ENCODE measurements at places on chromosomes 2 and 18.

DNA sequence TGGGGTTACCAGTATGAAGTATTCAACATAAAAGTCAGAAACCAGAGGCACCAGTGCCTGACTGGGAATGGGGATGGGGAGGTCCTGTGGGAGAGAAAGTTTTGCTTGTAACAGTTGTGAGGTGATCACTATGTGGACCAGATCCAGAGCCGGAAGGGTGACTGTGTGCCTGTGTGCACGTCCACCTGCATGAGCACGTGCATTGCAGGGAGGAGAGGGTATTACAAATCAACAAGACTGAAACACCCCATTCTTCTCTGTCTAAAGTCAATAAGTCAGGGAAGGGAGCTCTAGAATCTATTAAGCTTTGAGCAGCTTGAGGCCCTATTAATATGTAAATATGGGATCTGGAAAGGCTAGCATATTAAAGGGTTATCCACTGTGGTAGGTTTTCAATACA lies 241.0 kb upstream of the ACVR2A start:
- H3K36me3 ChIP-seq = no peaks in the 10 kb centered on the region
- no peak for DNase-seq
- no peaks in the 10 kb centered on the region for H3K27me3 ChIP-seq
- no peak overlapping the region for H3K27ac ChIP-seq
- no peak overlapping the region for H3K4me3 ChIP-seq

- H3K27ac ChIP-seq = no peak overlapping the region
- H3K27me3 ChIP-seq = peaks cover 32% of the 10 kb centered on the region
- DNase-seq = no peak
These were observed 225.7 kb downstream of the EPHA4 start for GRCh38 chr2:221346411-221346810.

DNA sequence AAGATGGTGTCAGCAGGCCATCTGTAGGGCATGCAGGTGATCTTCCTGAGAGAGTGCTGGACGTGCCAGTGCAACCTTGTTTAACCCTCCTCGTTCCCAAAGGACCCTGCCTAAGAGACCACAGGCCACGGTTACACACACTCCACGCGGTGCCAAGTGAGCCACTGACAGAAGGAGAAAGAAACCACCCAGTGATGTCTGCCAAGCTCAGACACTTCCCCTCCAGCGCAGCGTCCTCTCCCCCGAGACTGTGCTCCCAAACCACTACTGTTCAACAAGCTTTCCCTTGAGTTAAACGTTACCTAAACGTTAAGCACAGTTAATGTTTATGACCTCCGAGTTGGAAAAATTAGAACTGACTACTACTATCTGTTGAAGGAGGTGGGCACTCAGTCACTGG lies 119.1 kb upstream of the NCK2 start:
- DNase-seq = no peak
- peaks cover 72% of the 10 kb centered on the region for H3K27me3 ChIP-seq
- no peaks in the 10 kb centered on the region for H3K36me3 ChIP-seq
- H3K4me3 ChIP-seq = no peak overlapping the region

GRCh38 chr2:185147361-185147760 lies 549.0 kb downstream of the ZNF804A start:
- DNase-seq = no peak
- H3K36me3 ChIP-seq = peaks cover 2% of the 10 kb centered on the region
- H3K4me1 ChIP-seq = no peaks in the 10 kb centered on the region
- no peaks in the 10 kb centered on the region for H3K27me3 ChIP-seq

- peaks cover 4% of the 10 kb centered on the region for H3K36me3 ChIP-seq
- H3K4me1 ChIP-seq = no peaks in the 10 kb centered on the region
- no peak for DNase-seq
- H3K27me3 ChIP-seq = no peaks in the 10 kb centered on the region
- no peak overlapping the region for H3K4me3 ChIP-seq
- no peak overlapping the region for H3K27ac ChIP-seq
These were observed 53.9 kb upstream of the B3GNT2 start for GRCh38 chr2:62142054-62142453.

- H3K27ac ChIP-seq = no peak overlapping the region
- no peaks in the 10 kb centered on the region for H3K4me1 ChIP-seq
- DNase-seq = no peak
- no peaks in the 10 kb centered on the region for H3K27me3 ChIP-seq
- peaks cover 4% of the 10 kb centered on the region for H3K36me3 ChIP-seq
These were observed 44.8 kb downstream of the FTCDNL1 start for GRCh38 chr2:199806179-199806578.

- H3K27me3 ChIP-seq = peaks cover 25% of the 10 kb centered on the region
- no peak overlapping the region for H3K27ac ChIP-seq
- no peak for DNase-seq
- no peak overlapping the region for H3K4me3 ChIP-seq
These were observed 62.0 kb upstream of the LGALSL start for GRCh38 chr2:64391940-64392339.

DNA sequence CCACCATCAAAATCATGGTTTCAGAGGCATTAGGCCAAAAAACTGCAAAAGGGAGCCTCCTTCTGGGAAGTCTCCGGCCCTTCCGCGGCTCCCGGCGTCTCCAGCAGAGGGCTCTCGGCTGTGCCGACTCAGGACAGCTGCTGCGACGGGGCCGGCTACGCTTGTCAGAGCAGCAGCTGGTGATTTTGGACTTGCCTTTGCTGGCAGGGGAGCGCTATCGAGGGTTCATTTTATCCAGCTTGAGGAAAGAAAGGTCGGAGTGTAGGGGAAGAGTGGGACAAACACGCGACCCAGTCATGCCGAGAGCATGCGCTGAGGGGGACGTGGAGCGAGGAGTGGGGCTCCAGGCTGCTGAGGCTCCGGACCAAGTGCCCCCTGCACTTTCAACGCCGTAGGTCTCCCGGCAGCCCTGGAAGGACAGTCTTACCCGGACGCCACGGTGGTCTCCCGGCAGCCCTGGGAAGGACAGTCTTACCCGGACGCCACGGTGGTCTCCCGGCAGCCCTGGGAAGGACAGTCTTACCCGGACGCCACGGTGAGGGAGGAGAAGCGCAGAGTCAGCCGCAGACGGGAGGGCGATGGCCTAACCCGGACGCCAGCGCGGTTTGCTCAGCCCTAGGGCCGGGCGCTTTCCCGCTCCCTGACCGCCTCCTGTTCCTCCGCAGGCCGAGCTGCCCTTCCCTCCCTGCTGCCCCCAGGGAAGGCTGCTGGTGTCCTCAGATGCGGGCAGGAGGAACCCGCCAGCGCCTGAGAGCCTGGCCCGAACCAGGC lies 21.7 kb downstream of the DDX18 start:
- H3K4me1 ChIP-seq = peaks cover 13% of the 10 kb centered on the region
- no peak for DNase-seq
- peak overlapping the region; percentile 46 for H3K27ac ChIP-seq
- H3K27me3 ChIP-seq = no peaks in the 10 kb centered on the region

- no peak overlapping the region for H3K27ac ChIP-seq
- no peaks in the 10 kb centered on the region for H3K4me1 ChIP-seq
- DNase-seq = no peak
- no peaks in the 10 kb centered on the region for H3K36me3 ChIP-seq
- H3K27me3 ChIP-seq = peaks cover 15% of the 10 kb centered on the region
- H3K4me3 ChIP-seq = no peak overlapping the region
These were observed 1.2 kb downstream of the CDH20 start for GRCh38 chr18:61334491-61334850.

- peaks cover 8% of the 10 kb centered on the region for H3K36me3 ChIP-seq
- no peaks in the 10 kb centered on the region for H3K27me3 ChIP-seq
- peaks cover 53% of the 10 kb centered on the region for H3K4me1 ChIP-seq
- DNase-seq = no peak
- H3K4me3 ChIP-seq = no peak overlapping the region
These were observed 3.1 kb downstream of the FECH start for GRCh38 chr18:57583297-57583835.

- H3K27me3 ChIP-seq = no peaks in the 10 kb centered on the region
- H3K36me3 ChIP-seq = no peaks in the 10 kb centered on the region
- no peak for DNase-seq
- no peaks in the 10 kb centered on the region for H3K4me1 ChIP-seq
- no peak overlapping the region for H3K4me3 ChIP-seq
These were observed 278.2 kb upstream of the EPAS1 start for GRCh38 chr2:46018773-46019591.

- H3K27me3 ChIP-seq = no peaks in the 10 kb centered on the region
- no peak overlapping the region for H3K4me3 ChIP-seq
- H3K4me1 ChIP-seq = peaks cover 5% of the 10 kb centered on the region
- H3K27ac ChIP-seq = no peak overlapping the region
- DNase-seq = no peak
These were observed 443.7 kb upstream of the CWC22 start for GRCh38 chr2:180450841-180451240.

- H3K4me3 ChIP-seq = peak overlapping the region; percentile 64
- H3K4me1 ChIP-seq = peaks cover 23% of the 10 kb centered on the region
- H3K27me3 ChIP-seq = no peaks in the 10 kb centered on the region
- no peak for DNase-seq
- peaks cover 87% of the 10 kb centered on the region for H3K36me3 ChIP-seq
These were observed 16.0 kb downstream of the YPEL5 start for GRCh38 chr2:30162806-30163205.

- no peak for DNase-seq
- H3K27ac ChIP-seq = no peak overlapping the region
- no peaks in the 10 kb centered on the region for H3K4me1 ChIP-seq
- H3K36me3 ChIP-seq = peaks cover 3% of the 10 kb centered on the region
- H3K27me3 ChIP-seq = no peaks in the 10 kb centered on the region
These were observed 30.4 kb upstream of the C2orf66 start for GRCh38 chr2:196839574-196839973.

GRCh38 chr2:217357886-217358620 lies 498.2 kb upstream of the TNP1 start:
- no peaks in the 10 kb centered on the region for H3K36me3 ChIP-seq

DNA sequence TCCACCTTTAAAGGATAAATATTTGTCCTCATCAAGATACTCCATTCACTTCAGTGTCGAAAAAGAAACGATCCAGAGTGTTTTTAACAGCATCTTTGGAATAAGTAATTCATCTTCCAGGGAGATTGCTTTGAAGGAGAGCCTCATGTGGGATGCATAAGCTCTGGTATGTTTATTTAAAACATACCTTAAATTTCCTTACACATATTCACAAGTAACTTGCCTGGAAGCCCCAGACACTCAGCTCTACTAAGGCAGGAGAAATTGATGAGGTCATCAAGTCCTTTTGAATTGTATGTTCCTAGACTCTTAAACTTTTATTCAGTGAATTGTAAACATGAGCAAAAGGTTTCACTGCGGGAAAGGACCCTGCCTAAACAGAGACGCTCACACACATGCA lies 103.0 kb downstream of the CDK15 start:
- DNase-seq = no peak
- H3K4me1 ChIP-seq = peaks cover 6% of the 10 kb centered on the region
- no peak overlapping the region for H3K4me3 ChIP-seq
- H3K27me3 ChIP-seq = peaks cover 18% of the 10 kb centered on the region

- no peak for DNase-seq
- H3K27me3 ChIP-seq = peaks cover 82% of the 10 kb centered on the region
These were observed 139.0 kb upstream of the SH3BP4 start for GRCh38 chr2:234812851-234813250.

All from central memory CD8-positive, alpha-beta T cell (primary cell).